ENCODE measurements at places on chromosomes 1 and 21.

DNA sequence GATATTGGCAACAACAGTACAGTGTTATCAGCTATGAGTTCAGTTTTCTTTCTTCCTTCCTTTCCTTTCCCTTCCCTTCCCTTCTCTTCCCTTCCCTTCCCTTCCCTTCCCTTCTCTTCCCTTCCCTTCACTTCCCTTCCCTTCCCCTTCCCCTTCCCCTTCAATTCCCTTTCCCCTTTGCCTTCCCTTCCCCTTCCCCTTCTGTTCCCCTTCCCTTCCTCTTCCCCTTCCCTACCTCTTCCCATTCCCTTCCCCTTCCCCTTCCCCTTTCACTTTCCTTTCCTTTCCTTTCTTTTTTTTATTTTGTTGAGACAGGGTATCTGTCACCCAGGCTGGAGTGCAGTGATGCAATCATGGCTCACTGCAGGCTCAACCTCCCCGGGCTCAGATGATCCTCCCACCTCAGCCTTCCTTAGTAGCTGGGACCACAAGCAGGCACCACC, 72.3 kb upstream of the CAPZB start:
- DNase-seq = no peak

DNA sequence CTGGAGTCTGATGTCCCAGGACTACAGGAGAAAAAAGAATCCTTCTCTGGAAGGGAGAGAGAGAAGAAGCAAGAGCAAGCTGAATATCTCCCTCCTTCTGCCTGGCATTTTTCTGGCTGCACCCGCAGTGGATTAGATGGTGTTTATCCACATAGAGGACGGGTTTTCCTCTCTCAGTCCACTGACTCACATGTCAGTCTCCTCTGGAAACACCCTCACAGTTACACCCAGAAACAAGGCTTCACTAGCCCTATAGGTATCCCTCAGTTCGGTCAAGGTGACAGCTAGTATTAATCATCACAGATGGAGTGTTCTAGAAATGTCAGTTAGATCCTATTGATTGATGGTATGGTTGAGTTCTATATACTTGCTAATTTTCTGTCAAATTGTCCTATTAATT, 87.9 kb downstream of the RHOU start:
- DNase-seq = no peak

- peak; percentile 41 for DNase-seq
Measured at GRCh38 chr1:161182214-161182613, 4.9 kb upstream of the B4GALT3 start.

GRCh38 chr1:116923421-116923820, 13.7 kb downstream of the PTGFRN start:
- no peak for DNase-seq

DNA sequence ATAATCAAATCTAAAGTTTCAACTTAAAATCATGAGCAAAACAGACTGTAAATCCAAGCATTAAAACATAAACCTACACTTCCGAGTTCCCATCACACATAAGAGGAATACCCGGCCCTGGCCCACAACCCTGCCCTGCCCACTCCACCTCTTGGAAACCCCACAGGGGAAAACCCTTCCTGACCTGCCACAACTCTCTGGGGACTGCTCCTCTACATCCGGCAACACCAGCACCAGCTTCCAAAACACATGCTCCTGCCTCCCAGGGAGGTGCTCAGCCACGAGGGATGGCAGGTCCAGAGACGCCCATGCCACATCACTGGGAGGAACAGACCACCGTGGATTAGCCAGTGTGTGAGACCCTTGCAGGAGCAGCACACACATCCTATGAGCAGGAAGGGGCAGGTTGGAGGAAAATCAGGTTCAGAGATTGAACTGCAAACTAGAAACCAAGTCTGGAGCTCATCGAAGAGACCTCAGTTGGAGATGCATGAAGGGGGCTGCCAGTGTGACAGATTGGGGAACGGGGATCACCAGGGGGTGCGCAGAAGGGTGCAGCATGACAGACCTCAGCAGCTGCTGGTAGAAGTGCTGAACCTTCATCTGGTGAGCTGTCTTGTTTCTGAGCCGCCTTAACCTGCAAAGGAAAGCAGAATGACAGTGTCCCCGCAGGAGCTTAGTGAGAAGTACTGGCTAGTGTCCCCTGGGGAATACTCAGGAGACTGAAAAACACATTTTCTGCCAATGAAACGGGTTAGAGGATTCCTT, 25.8 kb upstream of the LSS start:
- DNase-seq = no peak

DNA sequence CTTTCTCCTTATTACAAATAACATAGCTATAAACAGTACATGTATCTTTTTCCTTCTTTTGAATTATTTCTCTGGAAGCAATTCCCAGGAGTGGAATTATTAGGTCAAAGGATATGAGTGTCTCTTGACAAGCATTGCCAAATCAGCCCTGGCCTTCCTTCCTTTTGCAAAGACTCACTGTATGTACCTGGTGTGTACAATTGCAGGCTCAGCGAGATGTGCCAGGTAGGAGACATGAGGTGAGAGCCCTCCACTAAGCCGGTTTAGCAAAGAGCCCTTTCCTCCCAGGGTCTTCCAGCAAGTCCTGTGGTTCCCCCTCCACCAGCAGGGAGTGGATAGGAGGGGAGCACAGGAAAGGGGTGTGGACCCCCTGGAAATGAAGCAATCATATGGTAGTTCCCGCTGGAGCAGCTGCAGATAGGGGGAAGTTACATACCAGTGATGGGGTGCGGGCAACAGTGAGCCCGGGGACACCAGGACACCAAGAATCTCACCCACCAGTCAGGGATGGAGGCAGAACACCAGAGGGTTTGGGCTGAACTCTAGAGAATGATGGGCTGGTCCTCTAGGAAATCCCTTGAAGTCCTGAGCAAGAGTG, 18.3 kb downstream of the RCSD1 start:
- DNase-seq = no peak

- DNase-seq = no peak
Measured at GRCh38 chr21:20024741-20025140, 973.5 kb upstream of the NCAM2 start.

DNA sequence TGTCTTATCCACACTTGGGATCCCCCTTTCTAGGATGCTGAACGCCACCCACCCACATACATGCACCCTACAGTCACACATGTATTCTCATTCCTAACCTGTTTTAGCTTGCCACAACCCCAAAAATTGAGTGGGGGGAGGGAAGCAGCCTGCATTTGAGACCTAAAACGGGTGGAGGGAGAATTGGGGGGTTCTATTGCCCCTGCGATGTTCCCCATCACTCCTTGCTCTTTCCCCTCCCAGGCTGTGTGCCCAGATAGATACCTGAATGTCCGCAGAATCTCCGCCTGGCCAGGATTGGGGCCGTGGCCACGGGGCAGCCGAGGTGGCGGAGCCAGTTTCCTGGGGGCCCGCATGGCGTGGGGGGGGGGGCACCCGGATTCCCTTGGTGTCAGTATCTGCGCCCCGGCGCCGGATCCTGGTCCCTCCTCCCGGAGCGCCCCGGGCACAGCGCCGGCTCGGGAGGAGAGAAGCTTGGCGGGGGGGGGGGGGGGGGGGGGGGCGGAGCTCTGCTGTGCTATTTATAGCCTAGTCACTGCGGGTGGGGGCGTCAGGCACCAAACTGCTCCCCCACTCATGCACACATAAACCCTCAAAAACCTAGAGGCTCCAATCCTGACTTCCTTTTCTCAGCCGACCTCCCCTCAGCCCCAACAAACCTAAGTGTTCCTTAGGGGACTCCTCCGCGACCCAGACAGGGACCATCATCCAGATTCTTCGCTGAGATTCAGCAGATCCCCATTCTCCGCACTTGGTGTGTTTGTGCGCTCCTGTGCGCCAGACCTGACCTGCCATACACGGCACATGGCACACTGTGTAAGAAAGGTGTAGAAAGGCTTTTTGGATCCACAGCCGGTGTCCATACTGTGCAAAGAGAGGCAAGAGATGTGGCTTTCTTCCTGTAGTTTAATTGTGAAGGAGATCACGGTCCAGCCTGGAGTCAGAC, 1.9 kb downstream of the ANKRD34A start:
- DNase-seq = peak; percentile 19

DNA sequence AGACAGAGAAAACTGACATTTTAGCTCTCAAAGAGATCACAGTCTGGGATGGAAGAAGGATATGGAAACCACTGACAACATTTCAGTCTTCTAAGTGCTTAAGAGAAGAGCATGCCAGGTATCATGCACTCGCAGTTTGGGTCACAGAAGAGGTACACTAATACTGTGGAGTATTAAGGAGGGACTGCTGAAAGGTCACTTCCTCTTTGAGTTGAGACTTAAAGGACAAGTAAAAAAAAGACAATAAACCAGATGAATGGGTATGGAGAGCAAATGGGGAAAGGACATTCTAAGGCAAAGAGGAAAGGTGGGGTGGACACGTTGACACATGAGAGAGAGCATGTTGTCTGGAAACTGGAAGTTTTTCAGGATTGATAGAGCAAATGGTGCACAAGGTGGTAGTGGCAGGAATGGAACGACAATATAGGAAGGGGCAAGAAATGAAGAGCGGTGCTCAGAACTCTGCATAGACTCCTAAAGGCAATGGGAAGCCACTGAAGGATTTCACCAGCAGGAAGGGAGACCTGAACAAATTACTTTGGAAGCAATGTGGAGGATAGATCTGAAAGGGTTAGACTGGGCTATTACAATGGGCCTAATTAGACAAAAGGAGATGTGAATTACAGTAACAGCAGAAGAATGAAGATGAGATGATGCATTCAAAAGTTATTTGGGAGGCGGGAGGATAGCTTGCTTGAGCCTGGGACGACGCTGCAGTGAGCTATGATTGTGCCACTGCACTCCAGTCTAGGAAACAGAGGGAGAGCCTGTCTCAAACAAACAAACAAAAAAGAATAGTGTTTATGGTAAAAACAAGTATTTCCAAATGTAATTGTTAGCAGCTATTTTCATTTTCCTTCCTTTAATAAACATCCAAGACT, 11.1 kb downstream of the DIPK1A start:
- DNase-seq = no peak

DNA sequence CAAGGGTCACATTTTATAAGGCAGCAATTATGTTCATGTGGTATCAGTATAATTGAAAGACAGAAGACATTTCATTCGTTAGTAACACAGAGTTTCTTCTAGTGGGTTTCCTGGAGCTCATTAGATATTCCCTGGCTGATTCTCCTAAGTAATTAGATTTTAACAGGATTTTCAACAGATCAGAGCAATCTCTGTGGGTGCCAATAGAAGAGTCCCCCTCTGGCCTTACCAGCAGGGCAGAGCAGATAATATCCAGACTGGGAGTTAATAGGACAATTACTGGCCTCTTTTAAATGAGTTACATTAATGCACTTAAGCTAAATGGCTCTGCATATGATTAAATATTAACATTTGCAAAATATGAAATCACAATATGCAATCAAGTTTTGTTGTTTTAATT, 74.2 kb upstream of the FOXD3 start:
- DNase-seq = no peak

- DNase-seq = no peak
Measured at GRCh38 chr1:230279583-230279945, 146.6 kb downstream of the PGBD5 start.

GRCh38 chr1:192729500-192729899, 79.3 kb upstream of the RGS2 start:
- no peak for DNase-seq

- no peak for DNase-seq
Measured at GRCh38 chr1:181104042-181104789, 15.7 kb downstream of the IER5 start.

GRCh38 chr1:187819086-187819485, 990.3 kb downstream of the PLA2G4A start:
- DNase-seq = no peak

- DNase-seq = no peak
Measured at GRCh38 chr1:143611159-143611558, 360.6 kb downstream of the FAM72C start.

DNA sequence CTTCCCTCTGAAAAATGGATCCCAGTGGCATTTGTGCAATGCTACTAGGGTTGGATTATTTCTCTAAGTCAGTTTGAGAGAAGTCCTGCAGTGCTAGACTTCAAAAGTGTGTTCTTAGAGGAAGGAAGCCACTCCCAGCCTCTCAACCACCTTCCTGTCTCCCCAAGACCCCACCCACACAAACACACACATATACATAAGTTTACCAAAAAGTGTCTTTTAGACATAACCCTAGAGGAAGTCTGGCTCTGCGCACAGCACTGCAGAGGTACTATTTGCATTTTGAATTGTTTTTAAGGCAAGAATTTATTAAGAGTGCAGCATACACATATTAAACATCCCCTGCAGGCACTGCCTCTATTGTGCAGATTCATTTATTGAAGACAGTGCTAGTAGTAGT, 127.3 kb downstream of the HHIPL2 start:
- DNase-seq = peak; percentile 10

- no peak for DNase-seq
Measured at GRCh38 chr1:224735159-224735558, 119.0 kb downstream of the CNIH3 start.

DNA sequence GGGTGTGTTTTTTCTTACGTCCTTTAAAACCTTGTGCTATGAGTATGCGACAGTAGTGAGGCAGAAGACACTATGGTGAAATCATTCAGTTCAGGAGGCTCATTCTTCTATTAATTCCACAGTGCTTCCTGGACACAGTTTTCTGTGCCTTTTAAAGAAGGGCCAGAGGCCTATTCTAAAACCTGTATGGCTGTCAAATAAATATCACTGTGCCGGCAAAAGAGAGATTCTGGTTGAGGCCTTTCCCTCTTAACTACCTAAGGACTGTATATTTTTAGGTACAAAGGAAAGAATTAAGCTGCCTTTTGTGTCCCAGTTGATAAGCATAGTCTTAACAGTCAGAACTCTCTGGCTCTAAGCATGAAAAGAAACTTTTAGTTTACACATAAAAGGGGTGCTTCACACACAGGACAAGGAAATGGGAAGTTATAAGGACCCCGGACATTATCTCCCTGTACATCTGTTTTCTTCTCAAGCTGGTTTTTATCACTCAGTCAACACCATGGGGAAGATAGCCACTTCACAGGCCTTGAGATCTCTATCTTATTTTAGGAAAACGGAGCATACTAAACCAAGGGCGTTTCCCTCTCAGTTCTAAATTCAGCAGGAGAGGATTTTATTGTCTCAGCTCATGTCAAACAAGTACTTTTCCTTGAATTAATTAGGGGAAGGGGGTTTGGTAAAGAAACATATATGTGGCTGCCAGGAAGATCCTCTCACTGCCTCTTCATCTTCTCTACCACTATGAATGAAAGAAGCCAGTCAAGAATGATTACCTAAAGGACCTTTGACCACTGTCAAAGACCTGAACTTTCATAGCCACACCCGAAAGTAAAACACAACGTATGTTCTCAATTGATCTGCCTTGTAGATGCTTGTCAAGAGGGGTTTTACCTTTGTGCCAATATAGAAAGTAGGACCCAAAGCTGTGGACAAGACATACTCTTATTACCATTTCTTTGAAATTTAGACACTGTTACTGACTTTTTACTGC, 71.4 kb upstream of the HSPA13 start:
- no peak for DNase-seq

GRCh38 chr1:204641455-204641854, 44.1 kb downstream of the LRRN2 start:
- DNase-seq = no peak

- no peak for DNase-seq
Measured at GRCh38 chr1:209659909-209660308, 7.7 kb upstream of the LAMB3 start.

GRCh38 chr1:175563236-175563895, 180.0 kb downstream of the TNR start:
- no peak for DNase-seq

- DNase-seq = no peak
Measured at GRCh38 chr1:70355920-70356319, 1.4 kb upstream of the ANKRD13C start.
